ENCODE measurements at places on chromosomes 3 and 15. TPM values are rescaled to one million over a fixed set of nuclear protein-coding genes. Genes with fewer than 3 reads are reported as not detected.

GOLGA6L9 gene
- 1.4 TPM for total RNA-seq

HHLA2 gene
- not detected for total RNA-seq

FHIT gene
- total RNA-seq, result 5.6 TPM

C2CD4A gene
- 0.33 TPM for total RNA-seq

ARNT2 gene
- 7.5 TPM for total RNA-seq

CHRNA3 gene
- total RNA-seq, result 1.9 TPM

ZIC1 gene
- total RNA-seq, result not detected

TMC3 gene
- total RNA-seq, result 0.42 TPM

ISY1 gene
- total RNA-seq, result 18.1 TPM

ANKRD34C gene
- total RNA-seq, result not detected

CGNL1 gene
- total RNA-seq, result 21.3 TPM

- DNase-seq, result no peak
These were observed 9.3 kb downstream of the MSL2 start for GRCh38 chr3:136186846-136187245.

- no peak for DNase-seq
These were observed 7.2 kb downstream of the ARID3B start for GRCh38 chr15:74548241-74548640.

GRCh38 chr3:191136347-191136746 is 62.7 kb upstream of the OSTN start:
- DNase-seq, result no peak

DNA sequence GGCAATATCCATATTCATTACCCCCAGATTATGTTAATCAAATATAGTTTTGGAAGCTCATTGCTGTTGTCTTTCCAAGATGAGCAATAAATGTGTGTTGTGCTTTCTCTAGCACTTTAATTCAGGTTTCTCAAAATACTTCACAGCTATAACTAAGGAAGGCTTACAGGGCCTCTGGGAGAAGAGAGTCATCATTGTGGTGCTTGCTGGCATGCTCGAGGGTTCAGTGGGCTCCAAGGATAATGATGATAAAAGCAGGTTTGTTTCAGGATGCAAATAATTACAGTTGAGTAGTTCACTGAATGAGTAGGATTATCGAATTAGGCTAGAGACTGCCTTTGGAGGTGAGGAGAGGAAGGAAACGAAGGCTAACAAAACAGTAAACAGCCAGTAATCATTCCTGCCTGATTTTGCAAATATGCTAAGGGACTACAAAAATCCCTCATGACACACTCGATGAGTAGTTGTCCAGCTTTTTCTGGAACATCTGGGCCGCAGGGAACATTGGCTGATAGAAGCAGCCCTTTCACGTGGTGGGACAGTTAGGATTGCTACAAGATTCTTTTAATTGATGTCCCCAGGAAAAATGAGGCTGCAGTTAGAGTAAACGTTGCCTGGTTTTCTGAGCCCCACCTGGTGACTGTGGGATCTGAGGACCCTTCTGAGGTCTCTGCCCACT is 54.1 kb downstream of the SLC7A14 start:
- no peak for DNase-seq

DNA sequence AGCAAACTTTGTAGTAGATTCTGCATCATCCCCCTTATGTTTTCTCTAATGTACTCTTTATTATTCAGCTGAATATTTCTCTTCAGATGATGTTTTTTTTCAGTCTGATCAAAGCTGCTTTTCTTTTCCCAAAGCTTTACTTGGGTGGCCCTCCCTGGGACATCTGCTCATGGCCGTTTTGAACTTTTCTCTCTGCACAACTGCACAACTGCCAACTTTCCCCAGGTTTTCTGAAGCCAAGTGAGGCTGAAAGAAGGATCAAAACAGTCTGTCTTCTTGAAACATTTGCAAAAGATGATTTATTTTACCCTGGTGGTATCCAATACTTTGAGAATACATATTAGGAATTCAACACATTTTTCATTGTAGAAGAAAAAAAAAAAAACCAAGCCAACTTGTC is 43.0 kb downstream of the GASK1A start:
- DNase-seq, result no peak

DNA sequence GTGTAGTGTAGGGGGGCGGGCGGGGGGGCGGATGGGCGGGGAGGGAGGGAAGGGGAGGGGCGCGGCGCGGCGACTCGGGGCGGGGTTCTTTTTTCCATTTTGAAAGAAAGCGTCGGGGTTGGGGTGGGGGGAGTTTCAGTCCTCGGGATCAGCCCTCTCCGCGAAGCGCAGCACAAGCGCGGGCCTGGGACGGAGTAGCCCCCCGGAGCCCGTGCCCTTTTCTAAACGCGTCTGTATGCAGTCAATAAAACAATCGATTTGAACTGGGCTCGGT is 6.1 kb downstream of the ISLR2 start:
- no peak for DNase-seq

- no peak for DNase-seq
These were observed 15.9 kb upstream of the TUBGCP5 start for GRCh38 chr15:23055316-23055715.

DNA sequence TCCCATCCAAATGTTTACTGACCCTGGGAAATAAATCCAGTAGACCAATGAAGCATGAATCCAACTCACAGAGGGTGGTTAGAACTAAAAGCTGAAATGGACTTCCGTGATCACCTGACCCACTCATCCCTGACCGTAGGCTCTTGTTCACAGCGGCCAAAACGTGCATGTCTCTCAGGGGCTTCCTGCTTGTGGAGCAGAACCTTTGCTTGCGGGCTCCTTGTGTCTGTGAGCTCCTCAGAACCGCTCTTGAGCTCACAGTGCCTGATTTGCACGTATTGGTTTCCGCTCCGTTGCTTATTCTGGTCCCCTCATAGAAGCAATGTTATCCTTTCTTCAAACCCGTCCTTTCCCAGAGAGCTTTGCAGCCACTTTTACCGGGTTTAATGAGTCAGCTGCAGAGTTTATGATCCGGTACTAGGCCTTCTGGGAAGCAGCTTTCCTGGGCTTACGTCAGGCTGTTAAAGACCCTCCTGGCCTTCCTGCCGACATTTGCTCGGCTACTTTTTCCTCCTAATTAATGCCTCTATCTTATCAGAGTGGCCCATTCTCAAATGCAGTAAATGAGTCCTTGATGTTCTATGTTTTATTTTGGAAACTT is 35.4 kb downstream of the LIPC start:
- no peak for DNase-seq

- DNase-seq, result no peak
These were observed 39.5 kb upstream of the SCAANT1 start for GRCh38 chr3:63951492-63952247.

DNA sequence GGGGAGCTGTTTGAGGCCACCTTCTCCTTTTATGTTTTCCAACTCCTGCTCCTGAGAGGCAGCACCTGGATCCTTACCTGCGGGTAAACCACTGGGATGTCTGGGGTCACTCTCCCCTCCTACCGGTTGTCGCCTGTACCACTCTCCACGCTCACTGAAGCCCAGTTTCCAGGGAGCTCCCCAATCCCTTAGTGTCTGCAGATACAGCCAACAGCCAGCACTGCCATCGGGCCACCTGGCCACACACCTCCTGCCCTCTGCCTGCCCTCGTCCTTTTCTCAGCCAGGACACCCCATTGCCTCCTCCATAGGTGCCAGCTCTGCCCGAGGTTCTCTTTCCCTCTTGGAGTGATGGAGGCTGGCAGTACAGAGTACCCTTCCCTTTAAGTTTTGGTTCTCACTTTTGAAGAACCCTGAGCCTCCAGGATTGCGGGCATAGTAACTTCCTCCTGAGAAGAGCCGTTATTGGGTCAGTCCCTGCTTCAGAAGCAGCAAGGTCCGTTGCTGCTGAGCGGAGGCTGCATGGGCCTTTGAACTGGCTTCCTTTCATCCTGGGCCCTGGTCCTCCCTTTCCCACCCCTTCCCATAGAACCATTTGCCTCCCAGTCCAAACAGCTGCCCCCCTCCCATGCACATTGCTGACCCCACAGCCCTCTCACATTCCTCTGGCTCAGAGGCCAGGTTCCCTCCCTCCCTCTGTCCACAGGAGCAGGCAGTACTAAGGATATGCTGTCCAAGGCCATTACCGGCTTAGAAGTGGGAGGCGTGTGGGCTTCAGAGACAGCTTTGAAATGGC is 30.9 kb downstream of the ARNT2 start:
- DNase-seq, result no peak

DNA sequence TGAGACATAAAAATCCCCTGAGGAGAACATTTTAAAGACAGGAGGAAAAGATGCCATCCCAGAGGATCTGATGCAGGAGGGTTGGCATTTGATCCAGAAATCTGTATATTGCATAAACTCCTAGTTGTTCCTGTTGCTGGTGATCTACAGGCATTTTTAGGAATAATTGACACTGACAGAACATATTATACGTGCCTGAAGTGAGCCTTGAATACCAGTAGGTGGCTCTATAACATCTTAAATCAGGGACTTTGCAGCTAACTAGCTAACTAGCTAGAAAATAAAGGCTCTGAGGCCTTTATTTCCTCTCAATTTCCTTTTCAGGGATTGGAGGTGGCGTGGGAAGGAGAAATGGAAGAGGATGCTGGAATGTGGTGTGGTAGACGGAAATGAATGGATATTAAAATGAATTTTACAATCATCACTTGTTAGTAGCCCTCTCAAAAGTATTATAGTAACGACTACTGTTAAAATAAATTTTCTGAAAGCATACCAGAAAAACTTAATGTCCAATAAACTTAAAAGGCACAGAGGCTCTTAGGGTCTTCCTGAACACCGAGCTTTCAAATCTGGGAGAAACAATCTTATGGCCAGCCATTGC is 73.8 kb upstream of the ZBED2 start:
- DNase-seq, result no peak

DNA sequence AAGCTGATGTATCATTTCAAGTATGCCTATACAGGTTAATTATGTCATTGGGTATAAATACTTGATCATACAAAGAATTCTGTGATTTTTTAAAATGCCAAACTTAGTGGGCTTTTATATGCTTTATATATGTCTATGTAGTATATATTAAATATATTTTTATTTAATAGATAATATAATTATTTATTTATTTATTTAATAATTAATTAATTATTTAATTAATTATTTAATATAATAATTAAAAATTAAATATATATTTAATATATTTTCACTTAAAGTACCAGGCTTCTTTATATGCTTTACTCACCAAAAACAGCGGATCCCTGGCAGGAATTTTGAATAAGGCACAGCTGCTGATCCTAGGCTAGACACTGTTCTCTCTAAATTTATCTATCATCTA is 687.0 kb downstream of the VGLL3 start:
- no peak for DNase-seq

GRCh38 chr3:18237251-18238005 is 187.7 kb downstream of the SATB1 start:
- no peak for DNase-seq

- no peak for DNase-seq
These were observed 1166.9 kb downstream of the ZPLD1 start for GRCh38 chr3:103601666-103602065.

GRCh38 chr15:90950676-90951075 is 4.0 kb upstream of the RCCD1 start:
- DNase-seq, result no peak

DNA sequence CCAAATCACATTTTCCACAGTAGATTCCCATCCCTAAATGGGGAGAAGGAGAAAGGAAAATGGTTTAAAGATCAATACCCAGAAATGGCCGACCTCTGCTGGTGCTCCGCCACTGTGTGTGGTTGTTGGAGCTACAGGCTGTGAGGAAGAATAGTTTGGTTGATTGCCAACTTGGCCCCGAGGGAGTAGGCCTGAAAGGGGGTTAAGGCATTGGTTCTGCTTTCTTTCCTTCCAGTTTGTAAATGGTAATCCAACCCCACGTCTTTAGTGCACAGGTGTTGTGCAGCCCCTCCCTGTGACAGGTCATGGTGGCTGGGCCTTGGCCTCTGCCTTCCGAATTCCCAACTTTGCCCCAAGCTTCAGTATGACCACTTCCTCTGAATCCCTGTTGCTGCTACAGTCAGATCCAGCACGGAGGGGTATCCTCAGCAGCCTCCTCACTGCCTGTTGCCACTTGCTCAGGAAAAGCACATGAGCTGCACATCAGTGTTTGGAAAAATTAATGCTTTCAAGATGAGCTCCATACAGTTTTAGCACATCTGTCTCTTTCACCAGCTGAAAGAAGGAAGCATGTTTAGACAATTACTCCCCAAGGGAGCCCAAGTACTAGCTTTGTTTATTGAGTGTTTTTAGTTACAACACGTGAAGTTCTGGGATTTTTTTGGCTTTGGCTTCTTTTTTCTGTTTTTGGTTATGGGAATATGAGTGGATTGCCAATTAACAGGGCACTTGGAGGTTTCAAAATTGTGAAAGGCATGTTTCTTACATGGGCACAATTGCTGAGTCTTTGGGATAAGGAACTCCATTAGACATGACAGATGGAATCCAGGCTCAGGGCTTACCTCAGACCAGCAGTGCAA is 92.3 kb upstream of the ROPN1 start:
- no peak for DNase-seq
